ENCODE measurements at places on chromosomes 12 and 14.

GRCh38 chr12:52686063-52686462 is 5.9 kb upstream of the KRT1 start:
- no peak for DNase-seq

GRCh38 chr14:24213866-24214662 is 776 bp upstream of the CHMP4A start:
- no peak for DNase-seq

GRCh38 chr12:10386857-10387256 is 3.0 kb downstream of the KLRK1 start:
- DNase-seq, result no peak

- DNase-seq, result peak; percentile 4
These were observed 139.2 kb downstream of the SLC2A13 start for GRCh38 chr12:39966721-39967120.

GRCh38 chr14:100548295-100548655 is 38.9 kb downstream of the BEGAIN start:
- DNase-seq, result no peak

- no peak for DNase-seq
These were observed 4.3 kb upstream of the FGD4 start for GRCh38 chr12:32395026-32395425.

GRCh38 chr12:107895966-107896365 is 121.5 kb downstream of the ASCL4 start:
- no peak for DNase-seq

DNA sequence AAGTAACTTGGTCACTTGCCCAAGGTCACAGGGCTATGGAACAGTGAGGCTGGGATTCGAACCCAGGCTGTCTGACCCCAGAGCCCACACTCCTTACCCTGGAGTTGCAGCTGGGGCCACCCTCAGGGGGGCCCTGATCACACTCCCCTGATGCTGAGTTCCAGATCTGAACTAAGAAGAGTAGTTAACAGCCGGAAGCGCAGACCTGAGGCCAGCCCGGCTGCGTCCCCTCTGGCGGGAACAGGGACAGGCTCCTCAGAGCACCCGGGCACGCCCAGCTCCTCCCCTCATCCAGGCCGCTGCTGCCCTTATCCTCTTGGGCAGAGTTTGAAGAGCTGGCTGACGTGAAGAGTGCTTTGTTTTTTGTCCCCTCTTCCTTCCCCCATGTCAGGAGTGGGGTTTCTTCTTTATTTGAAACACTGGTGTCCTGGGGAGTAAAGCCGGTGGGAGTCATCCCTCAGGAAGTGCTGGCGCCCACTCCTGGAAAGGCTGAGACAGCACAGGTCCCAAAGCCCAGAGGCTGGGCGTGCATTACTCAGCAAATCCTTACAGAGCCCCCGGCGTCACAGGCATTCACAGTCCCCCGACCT is 8.7 kb downstream of the PHB2 start:
- DNase-seq, result peak; percentile 75

DNA sequence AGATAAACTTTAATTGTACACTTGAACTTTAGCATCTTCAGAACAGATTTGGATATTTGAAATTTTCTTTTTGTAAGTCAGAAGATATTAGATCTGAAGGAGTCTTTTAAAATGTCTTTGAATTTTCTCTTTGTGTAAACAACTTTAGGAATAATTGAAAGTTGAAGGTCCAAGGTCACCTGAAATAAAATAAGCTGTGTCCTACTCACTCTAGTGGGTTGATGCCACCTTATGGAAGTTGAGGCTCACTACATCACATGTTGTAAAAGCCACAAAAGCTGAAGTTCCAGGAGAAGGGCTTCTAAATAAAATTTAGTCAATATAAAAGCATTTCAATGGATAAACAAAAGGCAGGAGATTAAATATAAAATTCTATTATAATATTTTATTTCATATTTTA is 122.0 kb upstream of the ATXN7L3B start:
- peak; percentile 22 for DNase-seq

GRCh38 chr12:20050221-20050620 is 318.1 kb upstream of the PDE3A start:
- DNase-seq, result peak; percentile 15

GRCh38 chr14:91511043-91511383 is 903 bp upstream of the PPP4R3A start:
- DNase-seq, result peak; percentile 58

GRCh38 chr14:22122829-22123560 is 449.4 kb upstream of the OR4E1 start:
- DNase-seq, result no peak

DNA sequence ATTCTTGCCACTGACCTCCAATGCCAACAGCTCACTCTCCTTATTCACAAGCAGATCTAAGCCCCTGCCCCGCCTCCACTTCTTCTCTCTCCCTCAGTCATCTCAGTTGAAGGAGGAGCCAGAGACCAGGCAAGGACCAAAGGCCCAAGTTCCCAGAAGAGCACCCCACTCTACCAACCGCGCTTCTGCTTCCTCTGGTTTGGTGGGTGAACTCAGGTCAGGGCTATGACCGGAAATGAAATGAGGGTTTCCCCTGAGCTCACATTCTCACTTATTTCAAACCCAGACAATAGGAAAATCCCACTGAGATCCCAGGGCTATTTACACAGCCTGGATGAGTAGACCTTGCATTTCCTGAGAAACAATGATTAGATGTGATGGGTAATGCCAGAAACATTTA is 9.9 kb downstream of the DPF3 start:
- peak; percentile 41 for DNase-seq

DNA sequence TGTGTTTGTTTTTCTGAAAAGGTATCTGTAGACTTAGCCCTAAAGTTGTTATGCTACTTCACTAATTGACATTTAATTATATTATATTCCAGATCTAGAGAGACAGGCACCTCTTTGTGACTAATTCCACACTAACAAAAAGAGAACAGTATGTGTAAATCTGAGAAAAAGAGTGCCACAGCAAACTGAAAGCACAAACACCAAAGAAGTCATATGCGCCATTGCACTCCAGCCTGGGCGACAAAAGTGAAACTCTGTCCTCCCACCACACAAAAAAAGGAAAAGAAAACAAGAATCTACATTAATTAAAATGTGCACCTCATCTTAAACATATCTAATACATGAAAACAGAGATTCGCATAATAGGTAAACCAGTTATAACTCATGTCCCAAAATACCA is 4.4 kb upstream of the CSRNP2 start:
- DNase-seq, result no peak

DNA sequence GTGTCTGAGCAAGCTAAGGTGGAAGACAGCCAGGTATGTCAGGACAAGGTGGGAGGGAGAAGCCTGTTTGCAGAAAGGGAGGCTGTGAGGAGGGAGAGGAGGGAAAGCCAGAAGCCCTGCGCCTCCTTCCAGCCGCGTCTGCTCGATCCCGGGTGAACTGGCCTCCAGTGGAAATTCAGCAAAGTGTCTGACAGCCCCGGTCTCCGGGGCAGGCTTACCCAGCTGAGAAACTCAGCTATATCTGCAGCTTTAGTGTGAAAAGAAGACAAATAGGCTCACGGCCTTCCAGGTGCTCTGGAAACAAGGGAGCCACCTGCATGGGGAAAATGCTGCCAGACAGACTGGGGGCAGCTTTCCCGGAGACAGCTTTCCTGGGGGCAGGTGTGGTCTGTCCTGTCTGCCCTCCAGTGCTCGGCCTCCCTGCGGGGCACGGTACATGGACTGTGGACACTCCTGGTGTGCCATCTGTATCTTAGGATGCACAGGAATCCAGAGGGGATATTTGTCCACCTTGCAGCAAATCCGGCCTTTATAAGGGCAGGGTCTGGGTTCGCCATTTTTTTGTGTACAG is 6.3 kb downstream of the RFLNA start:
- no peak for DNase-seq

DNA sequence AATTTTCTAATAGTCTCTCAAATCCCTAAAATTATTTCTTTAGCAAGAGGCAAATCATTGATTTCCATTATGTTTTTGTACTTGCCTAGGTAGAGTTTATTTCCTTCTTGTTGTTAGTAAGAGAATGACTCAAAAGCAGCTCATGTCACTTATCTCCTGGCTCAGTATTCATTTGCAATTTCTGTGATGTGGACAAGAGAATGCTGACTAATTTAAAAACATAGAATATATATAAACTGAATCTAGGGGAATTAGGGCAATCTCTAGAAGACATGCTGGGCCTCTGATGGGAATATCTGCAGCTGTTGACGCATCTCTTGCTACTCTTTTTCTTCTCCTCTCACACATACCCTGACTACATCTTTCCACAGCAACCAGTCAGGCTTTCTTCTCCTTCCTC is 130.8 kb upstream of the PRKD1 start:
- peak; percentile 16 for DNase-seq

GRCh38 chr12:128657378-128657777 is 166.4 kb downstream of the SLC15A4 start:
- no peak for DNase-seq

DNA sequence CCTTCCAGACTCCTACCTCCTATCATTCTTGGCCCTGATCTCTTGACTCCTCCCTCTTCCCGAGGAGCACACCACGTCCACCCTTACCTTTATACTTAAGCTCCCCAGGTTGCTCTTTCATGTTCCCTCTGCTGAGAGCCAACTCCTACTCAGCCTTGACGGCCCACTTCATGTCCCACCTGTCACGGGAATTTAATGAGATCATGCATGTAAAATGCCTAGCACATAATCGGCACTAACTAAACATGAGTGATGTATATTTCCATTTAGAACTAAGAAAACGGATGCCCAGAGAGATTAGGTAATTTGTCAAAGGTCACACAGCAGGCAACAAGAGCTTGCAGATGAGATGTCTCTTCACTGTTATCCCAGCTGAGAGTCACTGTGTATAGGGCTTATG is 45.1 kb downstream of the NOS1 start:
- no peak for DNase-seq

- no peak for DNase-seq
These were observed 9.0 kb downstream of the DYNC1H1 start for GRCh38 chr14:101973356-101973755.

GRCh38 chr14:100172811-100173210 is 13.4 kb upstream of the DEGS2 start:
- no peak for DNase-seq

- peak; percentile 97 for DNase-seq
These were observed 19.1 kb downstream of the BBS10 start for GRCh38 chr12:76329159-76329558.

DNA sequence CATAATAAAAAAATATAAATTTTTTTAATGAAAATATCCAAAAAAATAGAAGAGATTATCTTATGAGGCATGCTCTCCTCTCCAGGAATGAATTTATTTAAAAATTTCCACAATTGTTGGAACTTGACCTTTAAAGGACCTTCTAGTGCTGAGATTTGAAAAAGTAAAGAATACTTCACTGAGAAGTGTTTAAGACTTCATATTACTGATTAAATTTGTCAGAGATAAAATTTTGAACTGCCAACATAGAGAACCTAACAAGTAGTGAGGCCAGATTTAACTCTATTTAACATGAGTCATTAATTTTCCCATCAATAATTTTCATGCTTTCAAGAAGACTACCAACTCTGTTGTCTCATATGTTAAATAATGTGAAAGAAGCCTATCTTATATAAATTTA is 14.5 kb downstream of the CAPRIN2 start:
- DNase-seq, result no peak

DNA sequence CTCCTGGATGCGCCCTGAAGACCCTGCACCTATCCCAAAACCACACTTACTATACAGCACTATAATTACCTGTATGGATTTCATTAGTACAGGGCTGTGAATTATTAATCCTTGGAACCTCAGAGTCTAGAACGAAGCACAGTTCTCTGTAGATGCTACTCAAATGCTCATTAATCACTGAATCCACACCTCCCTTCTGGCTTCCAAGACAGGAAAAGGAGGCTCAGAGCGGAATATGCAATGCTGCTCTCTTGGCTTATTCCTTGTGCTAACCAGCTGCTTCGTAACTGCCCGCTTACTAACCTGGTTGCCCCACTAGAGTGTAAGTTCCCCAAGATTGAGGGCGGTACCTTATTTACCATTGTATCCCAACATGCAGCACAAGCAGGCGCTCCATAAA is 39.1 kb upstream of the NUDT4 start:
- no peak for DNase-seq

- no peak for DNase-seq
These were observed 6.4 kb upstream of the BRF1 start for GRCh38 chr14:105307052-105307727.

GRCh38 chr14:23186913-23187654 is 3.6 kb upstream of the SLC7A8 start:
- DNase-seq, result peak; percentile 88
